ENCODE measurements at places on chromosomes 1 and 21. TPM values are rescaled to one million over a fixed set of nuclear protein-coding genes. Genes with fewer than 3 reads are reported as not detected.

The PIGR gene
- total RNA-seq, result not detected

The CSF1 gene
- total RNA-seq, result 23.0 TPM

The CAPN9 gene
- not detected for total RNA-seq

The IPP gene
- 12.4 TPM for total RNA-seq

The ACOT11 gene
- 0.53 TPM for total RNA-seq

The TNFRSF4 gene
- total RNA-seq, result 11.0 TPM

The PRKAA2 gene
- not detected for total RNA-seq

The CYP4B1 gene
- not detected for total RNA-seq

The NUP210L gene
- 0.10 TPM for total RNA-seq

The CD84 gene
- 5.4 TPM for total RNA-seq

The FDPS gene
- 277 TPM for total RNA-seq

The HTR6 gene
- total RNA-seq, result not detected

The CNKSR1 gene
- 5.0 TPM for total RNA-seq

The CD1D gene
- not detected for total RNA-seq

The STXBP3 gene
- total RNA-seq, result 49.0 TPM

The FMO1 gene
- total RNA-seq, result not detected

The NPHS2 gene
- not detected for total RNA-seq

The SLC19A2 gene
- total RNA-seq, result 6.2 TPM

The DPYD gene
- 78.2 TPM for total RNA-seq

The S100A1 gene
- total RNA-seq, result not detected

The XCL1 gene
- not detected for total RNA-seq

The DYNLT5 gene
- not detected for total RNA-seq

The C4BPA gene
- not detected for total RNA-seq

The ADCY10 gene
- 0.05 TPM for total RNA-seq

The MYOM3 gene
- total RNA-seq, result not detected

The C1orf94 gene
- not detected for total RNA-seq

The GJB3 gene
- not detected for total RNA-seq

The CFAP74 gene
- total RNA-seq, result not detected

The KRTAP24-1 gene
- total RNA-seq, result not detected

The CLCA1 gene
- total RNA-seq, result not detected

The VAV3 gene
- 2.7 TPM for total RNA-seq

The TMPRSS2 gene
- total RNA-seq, result not detected

The CD164L2 gene
- total RNA-seq, result not detected

The ATAD3C gene
- 2.3 TPM for total RNA-seq

The MLLT11 gene
- 4.0 TPM for total RNA-seq

The TESK2 gene
- 4.4 TPM for total RNA-seq

The CHI3L1 gene
- total RNA-seq, result not detected

The RCSD1 gene
- total RNA-seq, result 169 TPM

The GSTM5 gene
- total RNA-seq, result not detected

The LEFTY2 gene
- total RNA-seq, result not detected

The LCE5A gene
- total RNA-seq, result not detected

The PGLYRP4 gene
- total RNA-seq, result not detected

The ILDR2 gene
- total RNA-seq, result 5.4 TPM

The LDLRAD1 gene
- not detected for total RNA-seq

The COQ8A gene
- total RNA-seq, result 28.2 TPM

The NBPF4 gene
- not detected for total RNA-seq

The PCBP3 gene
- total RNA-seq, result 4.1 TPM

The CA14 gene
- not detected for total RNA-seq

The LCE1A gene
- not detected for total RNA-seq

The S100A9 gene
- not detected for total RNA-seq

Measured in activated naive CD4-positive, alpha-beta T cell treated with anti-CD3 and anti-CD28 coated beads, Interleukin-2, amount 10 ng/mL, durations not matched to agents 5 hours and 36 hours (primary cell).